Central memory CD4-positive, alpha-beta T cell (primary cell): ENCODE measurements at places on chromosomes 16 and 17.
A peak's percentile ranks its signal among the peaks of the same experiment; 100 is the strongest.

DNA sequence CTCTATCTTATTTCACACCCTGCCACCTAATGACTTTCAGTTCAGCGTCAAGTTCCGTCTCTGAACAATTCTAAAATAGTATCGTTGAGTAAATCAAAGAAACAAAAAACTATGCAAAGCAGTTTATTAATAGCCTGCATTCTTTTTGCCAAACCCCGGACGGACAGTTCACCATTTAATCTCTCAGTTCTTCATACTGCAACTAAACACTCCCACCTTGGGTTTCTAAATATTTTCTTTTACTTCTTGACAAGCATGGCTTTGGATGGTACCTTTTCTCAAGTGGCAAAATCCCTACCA is 1.2 kb downstream of the MYH11 start:
- no peak for DNase-seq

- no peak for DNase-seq
Observed at GRCh38 chr17:58452738-58453137, 35.4 kb upstream of the RNF43 start.

GRCh38 chr17:12979826-12980500 is 37.9 kb downstream of the ELAC2 start:
- no peak for DNase-seq

GRCh38 chr16:11194913-11195312 is 61.1 kb downstream of the SOCS1 start:
- no peak for DNase-seq

- DNase-seq, result peak; percentile 46
Observed at GRCh38 chr17:42678951-42679491, 2.2 kb upstream of the PLEKHH3 start.

DNA sequence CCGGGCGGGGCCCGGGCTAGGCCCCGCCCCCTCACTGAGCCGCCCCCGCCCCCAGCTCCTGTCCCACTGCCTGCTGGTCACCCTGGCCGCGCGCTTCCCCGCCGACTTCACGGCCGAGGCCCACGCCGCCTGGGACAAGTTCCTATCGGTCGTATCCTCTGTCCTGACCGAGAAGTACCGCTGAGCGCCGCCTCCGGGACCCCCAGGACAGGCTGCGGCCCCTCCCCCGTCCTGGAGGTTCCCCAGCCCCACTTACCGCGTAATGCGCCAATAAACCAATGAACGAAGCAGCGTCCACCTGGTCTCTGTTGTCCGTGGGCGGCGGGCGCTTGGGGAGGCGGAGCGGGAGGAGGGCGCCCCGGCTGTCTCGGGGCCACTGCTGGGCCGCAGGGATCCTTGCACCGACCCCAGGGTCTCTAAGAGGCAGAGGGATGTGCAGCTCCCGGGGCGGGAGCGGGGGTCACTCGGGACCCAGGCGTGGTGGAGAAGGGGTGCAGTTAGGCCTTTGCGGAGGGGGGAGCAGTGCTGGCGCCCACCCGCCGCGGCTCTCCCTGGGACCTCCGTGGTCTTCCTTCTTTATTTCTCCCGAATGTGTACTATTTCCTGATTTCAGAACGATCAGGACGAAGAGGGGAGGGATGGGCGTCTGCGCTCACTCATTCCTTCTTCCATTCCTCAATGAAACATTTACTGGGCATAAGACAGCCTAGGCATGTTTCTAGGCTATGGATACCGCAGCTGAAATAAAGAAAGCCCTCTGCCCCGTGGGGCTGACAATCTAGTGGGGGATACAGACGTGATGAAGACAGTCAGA is 2.0 kb downstream of the HBZ start:
- no peak for DNase-seq

DNA sequence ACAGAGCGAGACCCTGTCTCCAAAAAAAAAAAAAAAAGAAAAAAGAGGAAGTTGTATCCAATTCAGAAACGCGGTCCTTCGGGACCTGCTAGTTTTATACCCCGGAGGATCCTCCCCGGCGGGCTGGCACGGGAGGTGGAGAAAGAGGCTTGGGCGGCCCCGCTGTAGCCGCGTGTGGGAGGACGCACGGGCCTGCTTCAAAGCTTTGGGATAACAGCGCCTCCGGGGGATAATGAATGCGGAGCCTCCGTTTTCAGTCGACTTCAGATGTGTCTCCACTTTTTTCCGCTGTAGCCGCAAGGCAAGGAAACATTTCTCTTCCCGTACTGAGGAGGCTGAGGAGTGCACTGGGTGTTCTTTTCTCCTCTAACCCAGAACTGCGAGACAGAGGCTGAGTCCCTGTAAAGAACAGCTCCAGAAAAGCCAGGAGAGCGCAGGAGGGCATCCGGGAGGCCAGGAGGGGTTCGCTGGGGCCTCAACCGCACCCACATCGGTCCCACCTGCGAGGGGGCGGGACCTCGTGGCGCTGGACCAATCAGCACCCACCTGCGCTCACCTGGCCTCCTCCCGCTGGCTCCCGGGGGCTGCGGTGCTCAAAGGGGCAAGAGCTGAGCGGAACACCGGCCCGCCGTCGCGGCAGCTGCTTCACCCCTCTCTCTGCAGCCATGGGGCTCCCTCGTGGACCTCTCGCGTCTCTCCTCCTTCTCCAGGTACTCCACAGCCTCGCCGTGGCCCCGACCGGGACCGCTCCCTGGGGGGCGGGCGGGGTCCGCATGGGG is at the start of gene CDH3:
Gene CDH3, plus strand, starts transcription at position 596 of the 779 bp plus-strand sequence. Its CDS starts 70 bp downstream, at position 666.
- no peak for DNase-seq

- no peak for DNase-seq
Observed at GRCh38 chr17:80800481-80801391, 190.9 kb upstream of the CHMP6 start.

DNA sequence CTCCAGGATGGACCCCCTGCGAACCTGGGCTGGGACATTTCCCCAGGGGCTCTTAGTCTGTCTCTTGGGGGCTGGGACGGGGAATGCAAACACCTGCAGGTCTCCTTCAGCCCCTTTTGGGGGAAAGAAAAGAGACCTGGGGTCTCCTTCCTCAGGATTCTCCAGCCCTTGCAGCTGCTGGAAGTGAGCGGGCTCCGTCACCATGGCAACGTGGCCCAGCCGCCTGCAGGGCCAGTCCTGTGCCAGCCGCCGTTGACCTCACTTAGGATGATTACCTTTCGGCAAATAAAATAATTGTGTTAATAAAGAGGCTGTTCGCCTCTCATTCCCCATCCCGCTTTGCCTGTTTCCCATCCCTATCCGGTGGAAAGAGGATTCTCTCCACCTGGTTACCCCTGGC is 25.7 kb downstream of the MRM1 start:
- DNase-seq, result no peak

GRCh38 chr16:84834403-84834772 is 14.6 kb downstream of the CRISPLD2 start:
- no peak for DNase-seq

DNA sequence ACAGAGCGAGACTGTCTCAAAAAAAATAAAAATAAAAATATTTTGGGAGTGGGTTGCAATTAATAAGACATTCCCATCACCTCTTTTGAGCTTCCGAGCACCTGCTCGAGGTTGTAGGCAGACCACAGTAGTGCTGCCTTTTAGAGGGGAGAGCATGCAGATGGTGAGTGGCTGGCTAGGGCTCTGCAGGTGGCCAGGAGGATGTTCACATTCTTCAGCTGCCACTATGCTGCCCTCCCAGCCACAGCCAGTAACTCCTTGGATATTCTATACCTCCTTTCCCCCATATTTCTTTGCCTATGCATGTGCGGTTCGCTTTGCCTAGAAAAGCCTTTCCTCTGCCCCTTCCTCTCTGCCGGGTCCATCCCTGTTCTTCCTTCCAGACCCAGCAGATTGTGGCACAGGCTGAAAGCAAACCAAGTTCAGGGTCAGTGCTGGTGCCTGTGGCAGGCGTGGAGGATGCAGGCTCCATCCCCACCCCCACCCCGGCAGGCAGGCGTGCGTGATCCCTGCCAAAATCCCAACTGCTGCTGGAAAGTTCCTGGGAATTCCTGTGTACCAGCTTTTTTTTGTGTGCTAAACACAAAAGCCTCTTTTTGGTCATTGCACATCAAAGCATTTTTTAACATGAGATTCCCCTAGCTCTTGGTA is 33.8 kb upstream of the CMIP start:
- DNase-seq, result no peak

DNA sequence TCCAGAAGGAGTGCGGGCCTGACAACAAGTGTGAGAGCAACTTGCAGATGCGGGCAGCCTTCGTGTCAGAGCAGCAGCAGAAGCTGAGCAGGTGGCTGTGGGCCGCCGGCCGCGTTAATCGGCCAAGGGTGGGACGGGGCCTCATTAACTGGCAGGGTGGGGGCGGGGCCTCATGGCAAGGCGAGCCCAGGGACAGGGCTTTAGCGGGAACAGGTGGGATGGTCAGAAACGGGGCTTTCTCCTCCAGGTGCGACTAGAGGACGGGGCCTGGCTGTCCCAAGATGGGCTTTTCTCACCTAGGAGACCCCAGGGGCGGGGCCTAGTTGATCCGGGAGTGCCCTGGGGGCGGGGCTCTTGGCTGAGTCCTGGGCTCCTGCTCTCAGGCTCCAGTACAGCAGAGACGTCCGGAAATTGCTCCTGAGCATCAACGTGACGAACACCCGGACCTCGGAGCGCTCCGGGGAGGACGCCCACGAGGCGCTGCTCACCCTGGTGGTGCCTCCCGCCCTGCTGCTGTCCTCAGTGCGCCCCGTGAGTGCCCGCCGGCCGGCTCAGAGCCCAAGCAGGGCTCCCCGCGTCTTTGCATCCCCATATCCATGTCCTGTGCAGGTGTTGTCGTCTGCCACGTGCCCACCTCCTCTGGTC is 18.4 kb upstream of the PDK2 start:
- DNase-seq, result no peak

DNA sequence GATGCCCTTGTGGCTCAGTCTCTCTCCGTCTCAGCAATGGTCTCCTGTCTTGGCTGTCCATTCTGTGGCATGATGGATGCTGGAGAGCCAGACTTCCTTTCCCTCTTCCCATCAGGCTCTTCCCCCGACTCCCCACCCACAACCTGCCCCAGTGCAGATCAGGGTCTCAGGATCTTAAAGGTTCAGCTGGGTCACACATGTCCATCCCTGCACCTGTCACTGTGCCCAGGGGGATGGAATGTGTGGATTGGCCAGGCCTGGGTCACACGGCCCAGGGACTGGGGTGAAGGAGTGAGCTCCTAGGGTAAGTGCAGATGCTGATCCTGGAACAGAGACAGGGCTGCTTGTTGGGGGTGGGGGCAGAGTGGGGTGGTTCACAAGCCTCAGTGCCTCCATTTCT is 23.0 kb downstream of the ADGRG5 start:
- no peak for DNase-seq

GRCh38 chr16:51756447-51757123 is 605.5 kb upstream of the SALL1 start:
- no peak for DNase-seq

DNA sequence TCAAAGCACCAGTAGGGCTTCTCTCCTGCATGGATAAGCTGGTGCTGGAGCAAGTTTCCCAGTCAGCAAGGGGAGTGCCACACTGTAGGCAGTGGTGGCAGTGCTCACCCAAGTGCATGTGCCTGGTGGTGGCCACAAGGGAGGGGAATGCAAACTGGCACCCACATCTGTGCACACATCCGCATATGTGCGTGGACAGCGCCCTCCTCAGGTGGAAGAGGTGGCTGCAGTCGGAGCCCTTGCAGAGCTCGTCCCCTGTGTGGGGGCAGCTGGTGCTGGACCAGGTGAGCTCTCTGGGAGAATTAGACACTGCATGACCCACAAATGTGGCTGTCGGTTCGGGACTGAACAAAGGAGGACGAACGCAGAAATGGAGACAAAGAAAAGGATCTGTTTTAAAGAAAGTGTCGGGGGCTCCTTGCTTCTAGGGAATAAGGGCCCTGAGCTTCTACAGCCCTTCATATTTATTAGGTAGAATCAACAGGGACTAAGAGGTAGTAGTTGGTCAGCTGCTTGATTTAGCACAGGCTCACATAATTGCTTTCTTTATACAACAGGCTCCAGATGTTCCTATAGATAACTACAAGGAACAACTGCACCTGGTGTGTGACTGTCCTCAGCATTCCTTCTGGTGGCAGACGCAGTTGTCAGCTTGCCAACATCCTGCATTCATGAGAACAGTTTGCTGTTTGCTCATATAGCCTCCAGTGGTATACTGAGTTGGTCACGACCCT is 5.3 kb upstream of the ZNF689 start:
- peak; percentile 55 for DNase-seq

GRCh38 chr17:48477221-48477620 is 47.2 kb upstream of the SKAP1 start:
- DNase-seq, result no peak

- DNase-seq, result no peak
Observed at GRCh38 chr16:3252967-3253366, 3.5 kb downstream of the MEFV start.

GRCh38 chr16:88686062-88686438 is 257 bp downstream of the SNAI3 start:
- DNase-seq, result peak; percentile 53

GRCh38 chr16:67773569-67774456 is 32.5 kb downstream of the RANBP10 start:
- no peak for DNase-seq

GRCh38 chr17:36149296-36149820 is 27.1 kb downstream of the TBC1D3B start:
- DNase-seq, result no peak

- DNase-seq, result no peak
Observed at GRCh38 chr16:53611179-53611696, 92.4 kb downstream of the RPGRIP1L start.

DNA sequence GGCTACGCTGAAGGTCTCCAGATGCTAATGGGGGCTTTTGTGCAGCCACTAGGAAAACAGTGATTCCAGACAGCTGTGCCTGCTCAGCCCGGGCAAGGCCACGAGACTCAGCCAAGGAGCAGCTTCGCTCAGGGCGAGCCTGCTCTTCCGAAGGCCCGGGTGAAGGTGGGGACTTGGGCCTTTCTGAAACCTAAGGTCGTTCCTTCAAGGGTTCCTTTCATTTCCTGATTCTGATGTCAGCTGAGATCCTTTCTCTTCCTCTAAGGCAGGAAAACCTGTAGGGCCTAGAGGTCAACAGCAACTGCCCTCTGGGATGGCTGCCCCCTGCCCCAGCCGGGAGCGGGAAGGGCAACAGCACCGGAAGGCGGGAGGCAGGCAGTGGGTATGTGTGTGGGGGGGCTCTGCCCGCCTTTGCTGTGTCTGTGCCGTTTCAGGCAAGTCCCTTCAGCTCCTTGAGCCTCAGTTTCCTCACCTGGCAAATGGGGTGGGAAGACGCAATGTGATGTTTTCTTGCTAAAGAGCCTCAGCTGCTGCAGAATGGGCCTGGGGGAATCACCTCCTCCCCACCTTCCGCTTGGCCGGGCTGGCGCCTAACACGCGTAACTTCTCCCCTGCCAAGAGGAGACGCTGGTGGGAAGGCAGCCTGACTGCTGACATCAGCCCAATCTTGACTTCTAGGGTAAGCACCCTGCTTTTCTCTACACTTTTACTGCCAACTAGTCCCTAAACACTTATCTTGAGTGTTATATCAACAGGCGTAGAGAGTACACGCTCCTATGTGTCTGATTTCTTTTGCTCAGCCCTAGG is 32.8 kb downstream of the IRF8 start:
- no peak for DNase-seq

- no peak for DNase-seq
Observed at GRCh38 chr16:31127182-31127581, 8.3 kb downstream of the PRSS8 start.

GRCh38 chr17:77370586-77370985 is 229.8 kb downstream of the SEC14L1 start:
- no peak for DNase-seq
